CD4-positive, alpha-beta T cell treated with Interleukin-17A for 1 hour (primary cell): ENCODE measurements at places on chromosomes 4 and X.
A peak's percentile ranks its signal among the peaks of the same experiment; 100 is the strongest.

DNA sequence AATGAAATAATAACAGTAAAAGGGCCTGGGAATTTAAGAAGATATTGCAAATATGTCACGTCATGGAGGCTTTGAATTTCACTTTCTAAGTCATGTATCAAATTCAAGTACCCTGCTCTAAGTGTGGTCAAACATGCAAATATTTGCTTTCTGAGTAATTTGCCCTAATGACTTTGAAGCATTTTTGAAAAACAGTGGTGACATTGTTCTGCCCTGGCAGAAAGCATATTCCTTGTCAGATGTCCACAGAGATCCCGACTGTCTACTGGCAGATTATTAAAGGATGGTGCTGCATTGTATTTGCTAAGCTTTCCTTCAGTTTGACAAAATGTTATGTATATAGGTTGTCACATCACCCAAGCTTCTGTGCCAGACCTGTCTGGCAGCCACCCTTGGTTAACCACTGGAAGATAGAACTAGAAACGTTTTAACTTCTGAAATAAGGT, 92.5 kb downstream of the ANK2 start:
- DNase-seq, result no peak

GRCh38 chr4:42638993-42639392, 17.9 kb downstream of the ATP8A1 start:
- DNase-seq, result no peak

- peak; percentile 14 for DNase-seq
Measured at GRCh38 chr4:120922381-120923206, at the start of gene PRDM5. PRDM5 (minus strand) TSS chr4:120922726; CDS start chr4:120922608, 118 bp downstream.

GRCh38 chr4:46886711-46887110, 22.3 kb downstream of the COX7B2 start:
- DNase-seq, result no peak

- no peak for DNase-seq
Measured at GRCh38 chr4:95272036-95272435, 276.7 kb downstream of the UNC5C start.
